Breast epithelium (tissue), 4 donors: ENCODE measurements at places on chromosomes 5 and 9.

DNA sequence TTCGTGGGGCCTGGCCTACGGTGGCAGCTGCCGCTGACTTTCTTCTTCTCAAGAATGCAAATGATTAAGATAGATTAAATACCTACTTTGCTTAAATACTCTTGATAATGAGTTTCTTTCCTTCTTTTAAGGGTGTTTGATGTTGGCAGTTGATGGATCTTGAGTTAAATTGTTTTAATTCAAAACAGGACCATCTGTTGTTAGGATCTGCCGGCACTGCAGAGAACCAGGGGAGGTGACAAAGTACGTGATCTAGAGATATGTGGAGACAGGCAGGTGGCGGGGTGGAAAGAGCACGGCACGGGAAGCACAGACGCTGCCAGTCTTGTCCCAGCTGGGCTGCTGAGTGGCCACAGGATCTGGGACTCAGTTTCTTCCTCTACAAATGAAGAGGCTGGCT, 37.9 kb downstream of the MED27 start:
- no peak for DNase-seq

DNA sequence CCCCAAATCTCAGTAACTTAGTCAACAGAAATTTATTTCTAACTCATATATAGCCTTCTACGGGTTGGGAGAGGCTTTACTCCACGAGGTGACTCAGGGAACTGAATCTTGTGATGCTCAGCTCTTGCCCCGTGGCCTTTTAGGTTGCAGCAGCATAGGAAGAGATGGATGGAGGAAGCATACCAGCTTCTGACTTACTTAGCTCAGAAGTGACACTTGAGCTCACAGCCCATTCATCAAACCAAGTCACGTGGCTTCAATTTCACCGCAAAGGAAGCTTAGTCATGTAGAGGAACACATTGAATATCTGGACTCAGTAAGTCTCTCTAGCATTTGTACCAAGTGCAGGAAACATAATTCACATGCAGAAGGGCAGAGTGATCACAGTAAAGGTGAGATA, 124.1 kb upstream of the KCNN2 start:
- no peak for DNase-seq

DNA sequence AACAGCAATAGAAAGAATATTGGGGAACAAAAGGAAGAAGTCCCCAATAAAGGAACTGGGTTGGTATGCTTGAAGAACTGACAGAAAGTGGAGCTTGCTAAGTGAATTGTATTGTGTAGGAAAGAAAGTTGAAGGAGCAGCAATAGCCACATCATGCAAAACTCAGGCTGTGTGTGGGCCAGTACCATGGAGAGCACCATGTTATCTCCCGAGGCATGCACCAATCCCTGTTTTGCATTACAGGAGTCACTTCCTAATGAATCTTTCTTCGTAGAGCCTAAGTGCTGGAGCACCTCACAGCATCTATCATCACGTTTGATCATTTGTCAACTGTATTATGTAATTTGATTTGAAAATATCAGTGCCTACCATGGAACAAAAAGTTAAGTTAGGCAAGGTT, 137.7 kb upstream of the NMUR2 start:
- no peak for DNase-seq

- DNase-seq: no peak
Observed at GRCh38 chr5:577800-578199, 34.3 kb upstream of the CEP72 start.
